ENCODE measurements at places on chromosomes 3 and 15. TPM values are rescaled to one million over a fixed set of nuclear protein-coding genes. Genes with fewer than 3 reads are reported as not detected.

DNA sequence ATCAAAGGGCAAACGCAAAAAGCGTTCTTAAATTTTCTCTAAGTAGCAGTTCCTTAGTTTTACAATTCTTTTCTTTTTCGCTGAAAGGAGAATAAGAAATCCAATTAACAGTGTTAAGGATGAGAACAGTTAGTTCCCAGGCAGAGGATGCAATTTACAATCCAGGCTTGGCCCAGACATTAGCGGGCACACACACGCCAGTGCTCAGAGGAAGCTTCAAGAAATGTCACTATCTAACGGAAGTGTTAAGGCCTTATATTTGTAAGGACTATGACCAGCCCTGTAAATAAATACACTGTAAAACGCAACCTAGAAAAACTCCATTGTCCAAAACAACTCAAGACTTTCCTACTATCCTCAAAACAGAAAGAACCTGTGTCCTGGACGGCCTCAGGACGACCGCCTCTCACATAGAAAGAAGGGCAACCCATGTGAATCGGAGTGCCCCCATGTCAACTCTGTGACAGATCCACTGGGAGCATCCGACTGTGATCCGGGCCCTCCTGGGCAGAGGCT, 1.3 kb downstream of the ACAP2 start:
- H3K27ac ChIP-seq: peak overlapping the region; percentile 97
- H3K36me3 ChIP-seq: no peaks in the 10 kb centered on the region
- H3K4me3 ChIP-seq: peak overlapping the region; percentile 96
- no peaks in the 10 kb centered on the region for H3K4me1 ChIP-seq
- no peaks in the 10 kb centered on the region for H3K27me3 ChIP-seq
- no peak for DNase-seq

DNA sequence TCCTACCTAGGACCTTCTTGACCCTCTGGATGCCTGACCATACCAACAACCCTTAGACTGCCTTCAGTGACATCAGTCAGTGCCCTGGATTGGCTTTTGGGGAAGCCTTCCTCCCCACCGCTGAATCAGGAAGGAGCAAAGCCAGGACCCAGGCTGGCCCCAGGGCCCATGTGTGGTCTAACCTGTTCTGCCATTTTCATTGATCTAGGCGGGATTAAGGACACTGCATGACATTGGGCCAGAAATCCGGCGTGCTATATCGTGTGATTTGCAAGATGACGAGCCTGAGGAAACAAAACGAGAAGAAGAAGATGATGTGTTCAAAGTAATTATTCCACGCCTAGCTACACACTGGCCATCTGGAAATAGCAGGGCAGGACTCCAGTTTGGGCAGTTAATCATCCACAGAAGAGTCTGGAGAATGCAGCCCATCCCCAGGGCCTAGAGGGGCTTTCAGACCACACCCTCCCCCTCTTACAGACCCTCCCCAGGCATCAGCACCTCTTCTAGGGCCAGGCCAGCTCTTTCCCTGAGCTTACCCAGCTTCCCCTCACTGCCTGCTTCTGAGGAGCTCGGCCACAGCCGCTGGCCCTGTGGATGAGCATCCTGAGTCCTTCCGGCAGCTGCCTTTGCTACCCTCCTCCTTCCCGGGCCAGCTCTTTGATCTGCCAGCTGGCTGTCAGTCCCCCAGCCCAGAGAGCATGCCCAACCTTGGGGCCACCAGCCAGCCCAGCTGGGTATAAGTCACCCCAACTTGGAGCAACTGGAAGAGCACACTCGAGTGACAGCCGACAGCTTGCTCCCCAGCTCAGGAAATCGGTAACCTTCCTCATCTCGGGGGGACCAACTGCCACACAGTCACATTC, 45.9 kb downstream of the CHDH start:
- no peaks in the 10 kb centered on the region for H3K4me1 ChIP-seq
- no peak overlapping the region for H3K27ac ChIP-seq
- no peak overlapping the region for H3K4me3 ChIP-seq
- DNase-seq: no peak

DNA sequence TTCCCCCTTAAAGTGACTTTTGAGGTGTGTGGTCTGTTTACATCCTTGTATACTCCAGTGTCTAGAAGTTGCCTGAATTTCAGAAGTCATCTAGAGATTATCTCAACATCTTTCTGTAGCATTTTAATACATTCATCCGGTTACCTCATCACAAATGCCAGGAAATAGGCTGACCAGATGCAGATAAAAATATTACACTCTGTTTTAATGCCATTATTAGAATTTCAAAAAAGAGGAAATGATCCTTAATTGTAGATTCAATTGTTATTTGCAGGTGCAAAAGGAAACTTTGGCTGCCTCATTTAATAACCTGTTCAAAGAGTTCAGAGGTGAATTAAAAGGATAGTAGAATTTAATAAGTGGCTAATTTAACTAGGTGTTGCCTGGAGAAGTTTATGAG, 290.9 kb downstream of the C3orf38 start:
- no peak overlapping the region for H3K4me3 ChIP-seq
- no peaks in the 10 kb centered on the region for H3K4me1 ChIP-seq
- H3K27ac ChIP-seq: no peak overlapping the region
- H3K27me3 ChIP-seq: no peaks in the 10 kb centered on the region
- H3K36me3 ChIP-seq: no peaks in the 10 kb centered on the region

- H3K27me3 ChIP-seq: no peaks in the 10 kb centered on the region
- H3K36me3 ChIP-seq: no peaks in the 10 kb centered on the region
- DNase-seq: no peak
Measured at GRCh38 chr15:55774113-55774970, 31.4 kb upstream of the PRTG start.

DNA sequence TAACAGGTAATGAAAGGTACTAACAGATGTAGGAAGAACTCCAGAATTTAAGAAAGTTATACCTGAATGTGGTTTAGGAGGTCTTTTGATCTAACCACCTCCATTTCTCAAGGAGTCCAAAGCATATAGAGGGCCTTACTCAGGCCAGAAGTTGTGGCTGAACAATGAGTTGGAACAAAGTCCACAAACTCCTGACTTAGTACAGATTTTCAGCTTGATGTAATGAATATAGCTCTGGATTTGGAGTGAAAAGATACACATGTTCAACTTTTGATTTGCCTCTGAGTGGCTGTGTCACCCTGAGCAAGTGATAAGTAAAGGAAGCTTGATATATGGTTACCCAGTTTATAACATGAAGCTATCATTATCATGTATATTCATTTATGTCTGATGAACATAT, 390.1 kb downstream of the LPP start:
- H3K4me1 ChIP-seq: peaks cover 8% of the 10 kb centered on the region
- H3K27me3 ChIP-seq: no peaks in the 10 kb centered on the region
- no peaks in the 10 kb centered on the region for H3K36me3 ChIP-seq
- DNase-seq: no peak

GRCh38 chr3:31246293-31247062, 286.2 kb upstream of the STT3B start:
- no peak overlapping the region for H3K4me3 ChIP-seq
- no peak for DNase-seq
- no peak overlapping the region for H3K27ac ChIP-seq

DNA sequence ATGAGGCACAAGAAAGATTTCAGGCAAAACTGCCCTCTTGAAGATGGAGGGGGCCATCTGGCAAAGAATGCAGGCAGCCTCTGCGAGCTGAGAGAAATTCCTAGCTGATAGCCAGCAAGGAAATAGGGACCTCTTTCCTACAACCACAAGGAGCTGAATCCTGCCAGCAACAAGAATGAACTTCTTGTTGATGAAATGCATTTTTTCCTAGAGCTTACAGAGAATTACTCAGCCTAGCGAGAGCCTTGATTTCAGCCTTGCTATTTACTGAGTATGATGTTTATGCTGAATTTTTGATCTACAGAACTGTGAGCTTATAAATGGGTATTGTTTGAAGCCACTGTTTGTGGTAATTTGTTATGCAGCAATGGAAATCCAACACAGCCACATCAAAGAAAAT, 148.5 kb upstream of the NAALADL2 start:
- no peak overlapping the region for H3K27ac ChIP-seq
- no peaks in the 10 kb centered on the region for H3K27me3 ChIP-seq
- no peaks in the 10 kb centered on the region for H3K36me3 ChIP-seq
- H3K4me3 ChIP-seq: no peak overlapping the region

DNA sequence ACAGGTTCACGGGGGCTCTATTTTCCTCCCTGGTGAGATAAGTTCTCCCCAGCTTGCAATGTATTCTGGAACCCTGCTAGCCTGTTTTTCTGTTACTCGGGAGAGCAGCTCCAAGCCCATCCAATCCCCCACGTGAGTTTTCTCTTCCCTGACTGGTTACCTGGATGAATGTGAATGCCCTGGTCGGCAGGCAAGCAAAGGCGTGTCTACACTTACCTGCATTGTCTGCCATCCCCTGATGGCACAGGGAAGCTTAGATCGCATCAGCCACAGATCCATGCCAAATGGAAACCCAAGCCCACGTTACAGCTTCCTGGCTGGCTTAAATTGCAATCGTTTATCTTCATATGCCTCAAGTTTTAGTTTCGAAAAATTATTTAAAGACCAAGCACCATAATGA, 149.9 kb downstream of the FOXP1 start:
- no peaks in the 10 kb centered on the region for H3K36me3 ChIP-seq
- peaks cover under 1% of the 10 kb centered on the region for H3K4me1 ChIP-seq
- no peak overlapping the region for H3K4me3 ChIP-seq
- no peak overlapping the region for H3K27ac ChIP-seq

DNA sequence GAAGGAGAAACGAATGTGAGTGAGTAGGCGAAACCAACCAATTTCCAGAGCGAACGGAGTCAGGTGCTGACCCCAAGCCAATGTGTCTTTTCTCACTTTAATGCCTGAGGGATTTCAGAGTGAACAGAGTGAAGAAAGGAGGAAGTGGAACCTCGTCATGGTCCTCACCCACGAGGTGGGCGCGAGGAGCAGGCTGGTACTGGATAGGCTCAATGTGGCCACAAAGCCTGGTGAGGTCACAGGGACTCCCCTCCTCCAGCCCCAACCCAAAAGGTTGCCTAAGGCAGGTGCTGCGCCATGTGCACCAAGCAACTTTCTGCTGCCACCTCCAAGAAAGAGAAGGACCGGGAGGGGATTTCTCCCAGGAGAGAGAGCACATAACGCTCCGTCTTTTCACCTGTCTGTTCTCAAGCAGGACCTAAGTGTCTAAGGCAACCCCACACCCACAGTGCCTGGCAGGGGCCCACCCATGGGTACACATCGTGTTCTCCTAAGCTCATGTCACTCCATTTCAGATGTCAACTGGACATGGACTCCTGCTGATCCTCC, 3.8 kb downstream of the NRROS start:
- no peak overlapping the region for H3K27ac ChIP-seq
- H3K36me3 ChIP-seq: no peaks in the 10 kb centered on the region
- no peak for DNase-seq
- H3K4me1 ChIP-seq: no peaks in the 10 kb centered on the region

GRCh38 chr3:116517308-116517707, 72.0 kb upstream of the LSAMP start:
- no peaks in the 10 kb centered on the region for H3K27me3 ChIP-seq
- no peaks in the 10 kb centered on the region for H3K4me1 ChIP-seq
- no peaks in the 10 kb centered on the region for H3K36me3 ChIP-seq
- no peak overlapping the region for H3K27ac ChIP-seq

GRCh38 chr3:31946484-31947081, 34.5 kb downstream of the OSBPL10 start:
- DNase-seq: no peak
- no peaks in the 10 kb centered on the region for H3K36me3 ChIP-seq
- no peak overlapping the region for H3K27ac ChIP-seq
- H3K4me1 ChIP-seq: no peaks in the 10 kb centered on the region
- no peak overlapping the region for H3K4me3 ChIP-seq

GRCh38 chr3:178561239-178561638, 25.0 kb downstream of the KCNMB2 start:
- no peaks in the 10 kb centered on the region for H3K27me3 ChIP-seq
- H3K4me3 ChIP-seq: no peak overlapping the region
- no peak for DNase-seq

- no peaks in the 10 kb centered on the region for H3K27me3 ChIP-seq
- no peak overlapping the region for H3K27ac ChIP-seq
Measured at GRCh38 chr3:179970746-179971145, 66.0 kb downstream of the PEX5L start.

DNA sequence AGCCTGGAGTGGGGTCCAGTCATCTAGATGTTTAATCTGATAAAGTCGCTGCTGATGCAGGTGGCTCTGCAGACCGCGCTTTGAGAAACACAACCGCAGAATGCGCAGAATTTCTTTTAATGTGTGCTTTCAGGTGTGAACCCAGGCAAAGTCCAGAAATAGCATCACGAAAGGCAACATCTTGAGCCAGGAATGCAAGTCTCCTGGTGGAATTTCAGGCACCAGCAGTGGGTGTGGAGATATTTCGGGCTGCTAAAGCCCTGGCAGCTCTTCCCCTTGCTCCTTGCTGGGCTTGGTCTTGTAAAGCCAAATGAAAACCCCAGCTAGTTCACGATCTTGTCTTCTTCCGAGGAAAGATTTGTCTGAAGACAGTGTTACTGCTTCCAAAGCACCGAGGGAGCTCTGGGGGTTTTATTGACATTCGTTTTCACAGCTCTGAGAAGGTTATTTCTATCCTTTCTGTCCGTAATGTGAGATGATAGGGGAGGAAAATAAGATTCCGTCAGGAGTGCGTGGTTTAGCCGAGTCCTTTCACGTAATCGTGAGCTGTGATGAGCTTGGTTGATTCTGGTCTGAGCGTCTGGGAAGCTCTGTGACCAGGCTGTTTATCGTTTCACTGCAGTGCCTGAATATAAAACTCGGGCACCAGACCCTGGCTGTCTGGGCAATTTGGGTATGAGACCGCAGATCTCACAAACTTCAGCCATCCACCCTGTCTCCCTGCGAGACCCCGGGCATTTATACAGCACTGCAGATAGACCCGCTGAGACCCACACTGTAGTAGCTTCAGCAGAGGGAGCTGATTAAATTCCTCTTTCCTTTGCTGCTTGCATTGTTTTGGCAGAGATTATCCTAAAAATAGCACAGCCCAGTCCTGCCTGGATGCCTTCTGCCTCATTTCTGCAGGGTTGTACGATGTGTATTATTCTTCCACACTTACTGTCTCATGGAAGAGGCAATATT, 67.0 kb upstream of the SLC25A26 start:
- H3K27ac ChIP-seq: no peak overlapping the region
- H3K27me3 ChIP-seq: no peaks in the 10 kb centered on the region
- DNase-seq: no peak
- no peaks in the 10 kb centered on the region for H3K4me1 ChIP-seq
- H3K4me3 ChIP-seq: no peak overlapping the region

Gene SPATA12
- total RNA-seq: not detected

Gene LNP1
- 1.7 TPM for total RNA-seq

Gene SOX14
- total RNA-seq: not detected

Gene ASB14
- not detected for total RNA-seq

Gene PRSS50
- total RNA-seq: not detected

Gene MESP1
- 3.0 TPM for total RNA-seq

Gene TICRR
- total RNA-seq: 0.55 TPM

Gene CPEB1
- total RNA-seq: not detected

Gene SRGAP3
- total RNA-seq: 2.8 TPM

Gene TERB2
- total RNA-seq: not detected
